ENCODE measurements at places on chromosomes 4 and X.

DNA sequence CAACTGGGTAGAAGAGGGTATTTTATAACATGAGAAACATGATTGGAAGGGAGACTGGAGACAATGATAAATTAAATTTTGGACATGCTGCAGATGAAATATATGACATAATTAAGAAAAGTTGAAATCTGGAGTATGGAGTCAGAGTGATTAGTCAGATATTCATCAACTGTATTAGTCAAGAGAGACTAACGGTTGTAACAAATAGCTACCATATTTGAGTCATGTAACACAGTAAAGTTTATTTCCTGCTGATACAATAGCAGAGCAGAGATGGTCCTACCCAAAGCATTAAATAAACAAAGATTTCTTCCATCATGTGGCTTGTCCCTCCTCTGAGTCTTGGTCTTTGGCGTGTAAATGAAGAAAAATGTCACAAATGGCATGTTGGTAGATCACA, 321.3 kb downstream of the GALNTL6 start:
- H3K36me3 ChIP-seq: no peaks in the 10 kb centered on the region
- H3K27ac ChIP-seq: no peak overlapping the region
- no peak overlapping the region for H3K4me3 ChIP-seq
- H3K27me3 ChIP-seq: no peaks in the 10 kb centered on the region
- DNase-seq: no peak
- H3K4me1 ChIP-seq: no peaks in the 10 kb centered on the region

GRCh38 chr4:11468901-11469300, 40.2 kb upstream of the HS3ST1 start:
- no peak overlapping the region for H3K4me3 ChIP-seq
- peaks cover 36% of the 10 kb centered on the region for H3K4me1 ChIP-seq
- no peaks in the 10 kb centered on the region for H3K27me3 ChIP-seq
- H3K27ac ChIP-seq: no peak overlapping the region
- H3K36me3 ChIP-seq: peaks cover 5% of the 10 kb centered on the region

DNA sequence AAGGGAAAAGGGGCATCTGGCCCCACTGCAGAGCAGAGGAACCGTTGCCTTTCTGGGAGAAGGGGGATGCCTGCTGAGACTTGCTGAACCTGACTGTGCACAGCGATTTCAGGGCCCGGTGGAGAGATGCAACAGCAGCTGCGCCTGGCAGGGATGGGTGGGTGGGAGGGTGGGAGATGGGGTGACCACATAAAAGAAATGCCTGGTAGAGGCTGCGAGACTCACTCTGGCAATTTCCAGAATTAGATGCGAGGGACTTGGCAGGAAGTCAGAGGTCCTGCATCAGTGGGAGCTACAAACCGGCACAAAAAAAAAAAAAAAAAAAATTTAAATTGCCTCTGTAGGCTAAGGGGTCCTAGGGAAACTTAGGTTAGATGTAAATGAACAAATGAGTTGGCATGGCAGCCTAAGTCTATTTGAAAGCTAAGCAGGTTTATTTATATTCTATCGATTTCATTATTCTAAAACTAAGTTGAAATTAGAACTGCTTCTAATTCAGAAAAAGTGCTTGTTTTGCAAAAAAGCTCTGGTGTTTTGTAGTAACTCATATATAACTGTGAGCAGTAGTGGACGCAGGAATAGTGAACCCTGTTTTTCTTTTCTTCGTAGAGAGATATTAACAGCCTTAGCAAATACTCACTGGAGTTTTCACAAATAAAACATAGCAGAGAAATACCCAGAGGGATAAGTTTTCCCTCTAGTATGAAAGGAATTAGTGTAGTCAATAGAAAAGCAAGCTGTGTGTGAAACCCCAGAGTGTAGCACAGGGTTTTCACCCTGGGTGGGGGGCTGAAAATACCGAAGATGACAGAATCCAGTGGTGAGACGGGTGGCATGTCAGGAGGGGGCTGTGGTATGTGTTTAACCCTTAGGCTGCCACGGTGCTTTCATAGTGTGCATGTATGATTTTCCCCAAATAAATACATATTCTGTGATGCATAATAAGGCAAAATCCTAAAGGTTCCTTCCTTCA, 130.1 kb downstream of the EGF start:
- no peaks in the 10 kb centered on the region for H3K36me3 ChIP-seq
- H3K4me1 ChIP-seq: no peaks in the 10 kb centered on the region
- no peak overlapping the region for H3K27ac ChIP-seq
- peaks cover 6% of the 10 kb centered on the region for H3K27me3 ChIP-seq

- H3K4me3 ChIP-seq: no peak overlapping the region
- peaks cover 17% of the 10 kb centered on the region for H3K36me3 ChIP-seq
- H3K27ac ChIP-seq: no peak overlapping the region
- no peaks in the 10 kb centered on the region for H3K27me3 ChIP-seq
- DNase-seq: no peak
Observed at GRCh38 chr4:53205970-53206369, 159.9 kb downstream of the SCFD2 start.

DNA sequence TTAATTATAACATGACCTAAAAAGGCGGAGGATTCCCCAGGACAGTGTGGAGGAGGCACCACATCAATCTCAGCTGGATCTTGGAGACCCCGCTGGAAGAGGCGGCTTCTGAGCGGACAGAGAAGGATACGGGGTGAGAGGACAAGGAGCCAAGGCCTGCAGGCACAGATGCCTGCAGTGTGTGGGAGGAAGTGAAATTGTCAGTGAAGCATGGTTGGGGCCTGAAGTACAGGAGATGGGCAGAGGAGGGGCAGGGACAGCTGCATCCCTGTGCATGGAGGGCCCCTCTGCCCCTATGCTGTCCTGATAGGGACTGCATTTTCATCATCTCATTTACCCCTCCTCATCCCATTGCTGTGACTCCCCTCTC, 1.7 kb upstream of the SLC2A9 start:
- H3K27ac ChIP-seq: no peak overlapping the region

- H3K36me3 ChIP-seq: no peaks in the 10 kb centered on the region
- no peak for DNase-seq
- no peak overlapping the region for H3K27ac ChIP-seq
Observed at GRCh38 chr4:152243206-152243605, 292.7 kb downstream of the FBXW7 start.

DNA sequence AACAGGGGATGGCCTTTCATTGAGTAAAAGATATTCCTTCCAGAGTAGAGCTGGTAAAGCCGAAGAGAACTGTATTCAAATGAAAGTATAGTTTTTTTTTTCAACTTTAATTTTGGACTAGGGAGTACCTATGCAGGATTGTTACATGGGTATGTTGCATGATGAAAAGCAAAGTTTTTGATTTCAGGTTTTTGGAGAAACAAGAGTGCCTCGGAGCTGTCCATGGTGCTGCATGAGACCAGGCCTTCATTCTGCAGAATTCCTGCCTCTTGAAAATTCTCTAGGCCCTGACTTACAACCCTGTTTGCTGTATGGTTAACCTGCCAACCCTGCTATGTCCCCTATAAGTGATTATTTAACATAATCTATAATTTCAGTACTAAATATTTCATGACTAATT, 1065.7 kb upstream of the FTHL17 start:
- no peak overlapping the region for H3K27ac ChIP-seq
- no peaks in the 10 kb centered on the region for H3K27me3 ChIP-seq
- no peak for DNase-seq
- no peak overlapping the region for H3K4me3 ChIP-seq
- H3K36me3 ChIP-seq: no peaks in the 10 kb centered on the region

DNA sequence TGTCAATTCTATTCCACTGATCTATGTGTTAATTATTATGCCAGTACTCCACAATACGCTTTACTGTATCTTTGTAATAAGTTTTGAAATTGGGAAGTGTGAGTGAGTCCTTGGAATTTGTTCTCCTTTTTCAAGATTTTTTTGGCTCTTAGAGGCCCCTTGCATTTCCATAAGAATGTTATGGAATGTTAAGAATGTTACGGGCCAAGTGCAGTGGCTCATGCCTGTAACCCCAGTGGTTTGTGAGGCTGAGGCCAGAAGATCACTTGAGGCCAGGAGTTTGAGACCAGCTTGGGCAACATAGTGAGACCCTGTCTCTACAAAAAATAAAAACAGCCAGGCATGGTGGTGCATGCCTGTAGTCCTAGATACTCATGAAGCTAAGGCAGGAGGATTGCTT, 167.6 kb upstream of the CXorf66 start:
- H3K4me1 ChIP-seq: no peaks in the 10 kb centered on the region
- H3K36me3 ChIP-seq: no peaks in the 10 kb centered on the region
- no peaks in the 10 kb centered on the region for H3K27me3 ChIP-seq
- H3K4me3 ChIP-seq: no peak overlapping the region
- H3K27ac ChIP-seq: no peak overlapping the region
- DNase-seq: no peak

DNA sequence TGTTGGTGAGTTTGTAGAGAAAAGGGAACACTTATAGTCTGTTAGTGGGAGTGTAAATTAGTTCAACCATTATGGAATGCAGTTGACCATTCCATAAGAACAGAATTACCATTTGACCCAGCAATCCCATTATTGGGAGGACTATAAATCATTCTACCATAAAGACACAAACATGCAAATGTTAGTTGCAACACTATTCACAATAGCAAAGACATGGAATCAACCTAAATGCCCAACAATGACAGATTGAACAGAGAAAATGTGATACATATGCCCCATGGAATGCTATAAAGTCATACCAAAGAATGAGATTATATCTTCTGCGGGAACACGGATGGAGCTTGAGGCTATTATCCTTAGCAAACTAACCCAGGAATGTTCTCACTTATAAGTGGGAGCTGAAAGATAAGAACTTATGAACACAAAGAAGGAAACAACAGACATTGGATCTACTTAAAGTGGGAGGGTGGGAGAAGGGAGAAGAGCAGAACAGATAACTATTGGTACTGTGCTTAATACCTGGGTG, 1819.2 kb upstream of the ADGRL3 start:
- no peak overlapping the region for H3K4me3 ChIP-seq
- H3K36me3 ChIP-seq: no peaks in the 10 kb centered on the region
- H3K4me1 ChIP-seq: no peaks in the 10 kb centered on the region

GRCh38 chr4:189143263-189143952, 797.3 kb upstream of the FRG1 start:
- no peak overlapping the region for H3K27ac ChIP-seq
- H3K4me3 ChIP-seq: no peak overlapping the region
- DNase-seq: no peak
- H3K4me1 ChIP-seq: no peaks in the 10 kb centered on the region
- no peaks in the 10 kb centered on the region for H3K36me3 ChIP-seq

DNA sequence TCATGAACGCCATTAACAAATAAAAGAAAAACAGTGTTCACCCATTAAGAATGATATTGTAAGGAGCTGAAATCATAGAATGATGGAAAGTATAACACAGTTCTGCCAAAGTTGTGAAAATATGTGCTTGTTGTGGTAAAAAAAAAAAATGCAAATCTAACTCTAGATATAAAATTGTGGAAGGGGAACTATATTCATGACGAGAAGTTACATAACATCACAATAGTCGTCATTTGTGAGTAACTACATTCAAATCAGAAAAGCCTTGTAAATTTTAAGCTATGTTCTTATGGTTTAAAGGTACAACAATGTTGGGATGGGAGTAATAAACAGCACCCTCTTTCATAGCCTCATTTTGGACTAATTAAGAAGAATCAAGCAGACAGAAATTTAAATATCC, 57.6 kb upstream of the PRDM8 start:
- H3K27me3 ChIP-seq: no peaks in the 10 kb centered on the region
- peaks cover 63% of the 10 kb centered on the region for H3K4me1 ChIP-seq
- no peak for DNase-seq
- H3K4me3 ChIP-seq: no peak overlapping the region

GRCh38 chr4:151443247-151443646, 34.3 kb downstream of the FHIP1A start:
- DNase-seq: no peak
- no peaks in the 10 kb centered on the region for H3K36me3 ChIP-seq
- H3K27me3 ChIP-seq: peaks cover 16% of the 10 kb centered on the region
- H3K4me1 ChIP-seq: no peaks in the 10 kb centered on the region
- no peak overlapping the region for H3K27ac ChIP-seq
- no peak overlapping the region for H3K4me3 ChIP-seq

DNA sequence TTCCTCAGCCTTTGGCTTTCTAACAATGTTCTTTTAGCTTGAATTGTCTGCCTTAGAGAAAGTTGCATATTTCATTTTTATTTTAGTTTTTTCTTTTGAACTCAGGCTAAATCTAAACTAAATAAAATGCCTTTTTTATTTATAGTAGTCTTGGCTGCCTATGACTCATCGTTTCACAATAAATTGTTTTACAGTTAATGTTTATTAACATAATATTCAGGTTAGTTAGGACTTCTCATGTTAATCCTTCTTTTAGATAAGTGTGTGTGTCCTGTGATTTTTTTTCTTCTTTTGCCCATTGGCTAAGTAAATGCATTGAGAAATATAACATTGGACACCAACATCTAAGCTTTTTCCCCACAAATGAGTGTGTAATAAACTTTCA, 1.6 kb downstream of the RP2 start:
- no peak overlapping the region for H3K27ac ChIP-seq
- H3K4me3 ChIP-seq: peak overlapping the region; percentile 93
- H3K4me1 ChIP-seq: peaks cover 24% of the 10 kb centered on the region
